Stimulated activated CD8-positive, alpha-beta memory T cell treated with anti-CD3 and anti-CD28 coated beads, Interleukin-4, amount 100 ng/mL, for 24 hours (primary cell): ENCODE measurements at places on chromosomes 2 and 18.
A peak's percentile ranks its signal among the peaks of the same experiment; 100 is the strongest.

- DNase-seq: no peak
These were observed 301.5 kb upstream of the LYPD1 start for GRCh38 chr2:132971310-132972061.

GRCh38 chr2:200809506-200810251, 2.0 kb upstream of the BZW1 start:
- DNase-seq: no peak

DNA sequence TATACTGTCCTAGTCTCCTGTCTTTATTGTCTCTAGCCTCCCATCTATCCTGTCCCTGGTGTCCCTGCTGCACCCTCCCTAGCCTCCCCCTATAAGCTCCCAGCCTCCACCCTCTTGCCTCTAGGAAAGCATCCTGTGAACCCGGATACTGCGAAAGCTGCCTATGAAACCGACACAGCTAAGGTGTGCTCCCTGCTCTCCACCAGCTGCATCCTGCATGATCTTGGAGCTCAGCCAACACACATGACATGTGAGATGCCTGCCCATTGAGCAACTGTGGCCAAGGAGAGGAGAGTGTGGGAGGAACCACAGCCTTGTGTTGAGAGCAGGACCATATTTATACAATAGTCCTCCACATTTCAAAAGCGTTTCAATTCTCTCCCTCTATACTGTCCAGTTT, 187.1 kb downstream of the ZBTB7C start:
- no peak for DNase-seq

DNA sequence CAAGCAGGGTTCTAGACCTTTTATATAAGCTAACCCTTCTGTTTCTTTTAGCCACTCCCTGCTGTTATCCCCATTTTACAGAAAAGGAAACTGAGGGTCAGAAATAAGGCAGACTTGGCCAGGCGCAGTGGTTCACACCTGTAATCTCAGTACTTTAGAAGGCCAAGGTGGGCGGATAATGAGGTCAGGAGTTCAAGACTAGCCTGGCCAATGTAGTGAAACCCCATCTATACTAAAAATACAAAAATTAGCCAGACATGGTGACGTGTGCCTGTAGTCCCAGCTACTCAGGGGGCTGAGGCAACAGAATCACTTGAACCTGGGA, 14.3 kb downstream of the RUFY4 start:
- DNase-seq: no peak

DNA sequence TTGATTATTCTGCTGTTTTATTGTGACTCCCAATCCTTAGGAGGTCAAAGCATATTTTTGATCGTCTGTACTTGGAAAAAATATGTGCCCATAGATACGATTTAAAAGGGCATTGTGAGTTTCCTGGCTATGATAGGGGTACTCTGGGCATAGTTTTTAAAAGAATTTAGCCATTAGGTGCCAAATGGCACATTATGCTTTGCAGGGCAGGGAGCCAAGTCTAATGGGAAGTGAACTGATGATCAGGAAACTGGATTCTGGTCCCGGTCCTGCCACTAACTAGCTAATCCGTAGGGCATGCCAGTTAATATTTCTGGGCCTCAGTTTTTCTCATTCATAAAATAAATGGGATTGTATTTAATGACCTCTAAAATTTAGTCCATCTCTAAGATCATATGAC, 189.3 kb downstream of the LTBP1 start:
- no peak for DNase-seq

GRCh38 chr2:105781274-105781978, 36.7 kb downstream of the NCK2 start:
- no peak for DNase-seq

DNA sequence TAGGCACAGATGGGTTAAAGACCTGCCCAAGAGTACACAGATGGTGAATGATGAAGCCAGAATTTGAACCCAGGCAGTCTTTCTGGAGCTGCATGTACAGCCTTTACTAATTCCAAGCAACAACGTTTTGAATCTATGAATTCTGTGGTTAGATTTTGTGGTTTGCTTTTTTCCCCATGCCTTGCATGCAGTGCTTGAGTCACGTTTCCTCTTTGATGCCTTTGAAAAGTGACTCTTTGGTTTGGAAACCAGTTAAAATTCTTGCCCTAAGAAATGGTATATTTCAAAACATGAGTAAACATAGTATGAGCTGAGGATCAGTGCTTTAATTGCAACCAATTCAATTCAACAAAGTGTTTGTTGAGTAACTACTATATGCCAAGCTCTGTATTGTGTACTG, 48.2 kb upstream of the PPM1B start:
- no peak for DNase-seq

GRCh38 chr2:240209493-240209892, 69.0 kb upstream of the OTOS start:
- DNase-seq: no peak

DNA sequence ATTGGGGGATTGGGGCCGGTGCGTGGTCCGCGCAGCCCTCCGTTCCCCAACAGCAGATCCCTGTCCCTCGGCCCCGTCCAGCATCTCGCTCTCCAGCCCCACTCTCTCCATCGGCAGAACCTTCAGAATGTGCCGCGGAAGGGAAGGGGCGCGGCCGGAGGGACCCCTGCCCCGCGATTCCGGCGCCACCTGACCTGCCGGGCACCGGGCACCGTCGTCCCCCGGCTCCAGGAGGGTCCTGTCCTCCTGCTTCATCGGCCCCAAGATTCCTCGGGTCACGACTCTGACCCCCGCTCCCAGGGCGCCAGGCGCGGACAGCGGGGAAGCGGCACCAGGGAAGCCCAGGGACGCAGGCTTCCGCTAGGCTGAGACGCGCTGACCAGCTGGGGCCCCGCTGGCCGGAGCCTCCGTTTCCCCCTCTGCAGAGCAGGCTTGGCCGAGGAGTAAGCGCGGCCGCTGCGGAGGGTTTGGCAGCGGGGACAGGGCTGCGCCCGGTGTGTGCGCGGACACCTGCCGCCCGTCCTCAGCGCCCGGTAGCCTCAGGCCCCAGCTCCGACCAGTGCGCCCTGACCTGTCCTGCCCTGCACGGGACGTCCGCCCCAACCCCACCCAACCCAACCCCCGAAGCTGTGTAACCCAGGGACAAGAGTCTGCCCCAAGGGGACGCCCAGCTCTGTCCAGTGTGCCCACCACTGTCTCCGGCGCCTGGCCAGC, 16.8 kb upstream of the BOK start:
- no peak for DNase-seq

DNA sequence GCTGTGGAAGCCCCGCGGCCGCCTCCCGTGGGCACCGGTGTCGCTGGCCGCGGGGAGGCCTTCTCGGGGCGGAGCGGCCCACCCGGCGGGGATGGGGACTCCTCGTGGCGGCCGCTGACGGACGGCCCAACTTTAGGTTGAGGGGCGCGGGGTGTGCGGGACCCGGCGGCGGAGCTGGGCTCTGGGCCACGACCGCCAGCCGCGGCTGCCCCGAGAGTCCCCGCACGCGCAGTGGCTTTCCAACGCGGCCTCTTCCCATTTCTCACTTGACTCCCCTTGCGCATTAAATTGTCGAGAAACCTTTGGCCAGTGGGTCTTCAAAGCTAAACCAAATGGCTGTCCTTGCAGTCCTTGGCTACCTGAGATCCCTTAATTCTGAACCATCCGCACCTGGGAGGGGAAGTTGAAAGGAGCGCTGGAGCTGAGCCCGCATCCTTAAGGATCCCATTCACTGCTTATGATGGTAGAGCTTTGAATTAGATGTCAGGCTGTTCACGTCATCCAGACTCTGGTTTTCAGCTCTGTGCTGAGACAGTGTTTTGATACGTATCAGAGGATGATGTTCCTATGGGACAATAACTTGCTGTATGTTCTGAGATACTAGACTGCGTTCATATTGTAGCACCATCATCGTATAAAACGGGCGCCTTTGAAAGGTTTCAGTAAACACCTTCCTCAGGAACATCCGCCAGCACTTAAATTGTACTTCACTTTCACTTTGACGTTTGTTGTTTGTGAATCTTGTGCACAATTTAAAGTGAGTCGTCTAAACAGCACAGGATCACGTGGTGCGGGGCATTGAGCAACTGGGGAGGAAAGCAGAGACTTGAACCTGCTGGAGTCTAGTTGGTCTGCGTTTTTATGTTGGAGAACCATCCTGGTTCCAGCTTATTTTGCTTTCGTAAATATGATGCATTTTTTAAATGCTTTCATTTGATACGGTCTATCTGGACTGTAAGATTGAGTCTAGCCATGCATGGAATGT, 874 bp downstream of the CLIP4 start:
- DNase-seq: peak; percentile 41

DNA sequence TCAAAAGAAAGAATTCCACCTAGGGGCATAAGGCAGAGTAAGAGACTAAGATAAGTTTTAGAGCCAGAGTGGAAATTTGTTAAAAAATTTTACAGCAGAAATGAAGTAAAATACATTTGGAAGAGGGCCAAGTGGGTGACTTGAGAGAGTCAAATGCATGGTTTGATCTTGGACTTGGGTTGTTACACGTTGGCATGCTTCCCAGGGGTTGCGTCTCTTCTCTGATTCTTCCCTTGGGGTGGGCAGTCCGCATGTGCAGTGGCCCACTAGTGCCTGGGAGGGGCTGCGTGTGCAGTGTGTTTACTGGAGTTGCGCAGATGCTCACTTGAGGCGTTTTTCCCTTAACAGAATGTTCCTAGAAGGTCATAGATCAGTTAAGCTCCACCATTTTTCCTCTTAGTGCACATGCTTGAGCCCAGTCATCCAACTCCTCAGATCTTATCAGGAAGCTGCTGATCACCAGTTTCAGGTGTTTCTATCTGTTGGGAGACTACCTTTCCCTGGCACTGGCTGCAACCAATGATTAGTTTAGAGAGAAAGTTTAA, 13.1 kb downstream of the SEH1L start:
- no peak for DNase-seq
